ENCODE measurements at places on chromosomes 4 and X.

GRCh38 chr4:153426207-153426885, 39.8 kb upstream of the TMEM131L start:
- DNase-seq = no peak

DNA sequence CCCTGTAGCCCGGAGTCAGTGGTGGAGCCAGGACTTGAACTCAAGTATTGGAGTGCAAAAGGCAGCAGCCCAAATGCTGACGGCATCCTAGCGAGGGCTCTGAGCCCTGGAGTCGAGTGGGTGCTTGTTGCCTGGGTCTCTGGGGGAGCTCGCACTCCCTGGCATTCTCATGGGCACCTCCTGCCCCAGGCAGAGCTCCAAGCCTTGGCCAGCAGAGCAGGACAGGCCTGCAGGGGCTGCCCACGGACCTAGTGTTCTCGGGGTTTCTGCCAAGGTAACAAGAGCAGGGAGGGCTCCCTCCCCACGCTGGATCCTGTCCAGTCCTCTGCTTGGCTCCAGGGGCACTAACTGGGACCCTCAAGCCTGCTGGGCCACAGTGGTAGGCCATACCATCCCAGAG, 17.6 kb upstream of the WFS1 start:
- DNase-seq = no peak

DNA sequence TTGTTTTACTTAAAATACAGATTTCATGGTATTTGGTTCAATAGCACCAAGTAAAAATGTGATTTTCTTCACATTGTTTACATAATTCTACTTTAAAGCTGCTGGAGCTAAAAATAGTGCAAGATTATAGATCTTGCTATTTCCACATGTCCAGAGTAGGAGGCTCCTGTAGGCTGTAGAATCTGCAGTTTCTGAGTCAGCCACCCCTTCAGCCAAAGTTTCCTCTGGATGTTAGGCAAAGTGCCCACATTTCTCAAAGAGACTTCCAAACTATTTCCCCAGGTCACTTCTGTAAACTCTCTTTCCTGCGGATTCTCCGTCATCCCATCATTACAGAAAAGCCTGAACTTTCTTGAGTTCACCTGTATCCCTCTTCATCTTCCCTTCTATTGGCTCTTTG, 342.5 kb upstream of the FSTL5 start:
- DNase-seq = no peak

GRCh38 chrX:125678258-125678657, 358.6 kb downstream of the TEX13C start:
- DNase-seq = no peak

GRCh38 chr4:151129796-151130195, 30.4 kb downstream of the RPS3A start:
- no peak for DNase-seq

Data from vagina (tissue), 2 donors.